Stimulated activated CD4-positive, alpha-beta T cell treated with anti-CD3 and anti-CD28 coated beads, TNF-alpha, amount 100 ng/mL, for 24 hours (primary cell): ENCODE measurements at places on chromosomes 3 and 15.

GRCh38 chr3:127974226-127974625 is 59.2 kb downstream of the KBTBD12 start:
- DNase-seq, result no peak

- no peak for DNase-seq
These were observed 7.4 kb downstream of the TMIE start for GRCh38 chr3:46708401-46709156.

GRCh38 chr3:120854908-120855526 is 53.0 kb upstream of the STXBP5L start:
- DNase-seq, result no peak

GRCh38 chr3:31661286-31661685 is 128.6 kb downstream of the STT3B start:
- DNase-seq, result no peak

DNA sequence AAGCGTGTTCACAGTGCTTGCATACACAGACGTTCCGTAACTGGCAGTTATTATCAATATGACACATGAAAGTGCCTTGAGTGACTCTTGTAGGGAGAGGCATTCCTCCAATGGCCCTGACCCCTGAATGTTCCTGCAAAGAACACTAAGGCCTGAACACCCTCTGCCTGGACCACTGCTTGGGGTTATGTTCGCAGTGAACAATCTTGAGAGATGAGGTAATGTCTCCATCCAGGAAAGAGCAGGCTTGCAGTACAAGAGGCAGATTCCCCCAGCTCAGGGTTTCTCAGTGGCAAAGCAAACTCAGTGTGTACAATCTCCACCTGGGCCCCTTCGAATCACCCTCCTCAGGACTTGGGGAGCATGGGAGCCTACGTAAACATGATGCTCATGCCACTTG is 324.6 kb downstream of the MAGI1 start:
- DNase-seq, result no peak
